Mesenchymal stem cell (in vitro differentiated cells and primary cell): ENCODE measurements at places on chromosomes 1 and 21.

GRCh38 chr1:22689505-22689904 is 21.1 kb upstream of the EPHB2 start:
- DNase-seq = peak; percentile 96

GRCh38 chr1:161787355-161787754 is 21.2 kb downstream of the ATF6 start:
- DNase-seq = no peak

GRCh38 chr1:118899340-118899739 is 88.8 kb downstream of the TBX15 start:
- no peak for DNase-seq

DNA sequence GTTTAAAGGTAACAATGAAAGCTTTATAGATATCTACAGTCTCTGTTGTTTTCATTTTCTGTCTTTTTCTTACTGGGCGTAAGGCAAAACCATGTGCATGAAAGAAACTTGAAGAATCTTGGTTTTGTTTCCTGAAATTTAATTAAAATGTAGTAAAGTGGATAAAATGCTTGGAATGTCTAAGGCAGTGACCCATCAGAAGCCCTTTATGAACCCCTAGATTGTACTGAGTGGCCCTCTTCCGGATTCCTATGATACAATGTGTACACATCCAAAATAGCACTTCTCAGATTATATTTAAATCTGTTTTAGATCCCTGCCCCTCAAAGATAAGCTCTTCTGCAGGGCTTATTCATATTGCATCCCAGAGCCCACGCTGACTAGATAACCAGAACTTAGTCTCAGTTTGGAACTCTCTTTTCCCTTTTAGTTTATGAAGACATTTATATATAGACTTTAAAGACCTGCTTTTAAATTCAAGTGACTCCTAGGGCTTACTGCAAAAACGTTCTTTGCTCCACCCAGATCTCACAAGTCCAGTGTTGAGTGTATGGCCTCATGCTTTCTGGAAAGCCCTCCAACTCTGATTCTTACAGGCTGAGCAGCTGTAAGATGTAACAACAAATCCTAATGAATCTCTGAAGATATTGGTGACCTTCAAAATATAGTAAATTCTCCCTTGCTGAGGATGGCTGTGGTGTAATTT is 142.9 kb downstream of the LRRC7 start:
- no peak for DNase-seq

- no peak for DNase-seq
These were observed 619.0 kb upstream of the CHRM3 start for GRCh38 chr1:238767321-238767720.

DNA sequence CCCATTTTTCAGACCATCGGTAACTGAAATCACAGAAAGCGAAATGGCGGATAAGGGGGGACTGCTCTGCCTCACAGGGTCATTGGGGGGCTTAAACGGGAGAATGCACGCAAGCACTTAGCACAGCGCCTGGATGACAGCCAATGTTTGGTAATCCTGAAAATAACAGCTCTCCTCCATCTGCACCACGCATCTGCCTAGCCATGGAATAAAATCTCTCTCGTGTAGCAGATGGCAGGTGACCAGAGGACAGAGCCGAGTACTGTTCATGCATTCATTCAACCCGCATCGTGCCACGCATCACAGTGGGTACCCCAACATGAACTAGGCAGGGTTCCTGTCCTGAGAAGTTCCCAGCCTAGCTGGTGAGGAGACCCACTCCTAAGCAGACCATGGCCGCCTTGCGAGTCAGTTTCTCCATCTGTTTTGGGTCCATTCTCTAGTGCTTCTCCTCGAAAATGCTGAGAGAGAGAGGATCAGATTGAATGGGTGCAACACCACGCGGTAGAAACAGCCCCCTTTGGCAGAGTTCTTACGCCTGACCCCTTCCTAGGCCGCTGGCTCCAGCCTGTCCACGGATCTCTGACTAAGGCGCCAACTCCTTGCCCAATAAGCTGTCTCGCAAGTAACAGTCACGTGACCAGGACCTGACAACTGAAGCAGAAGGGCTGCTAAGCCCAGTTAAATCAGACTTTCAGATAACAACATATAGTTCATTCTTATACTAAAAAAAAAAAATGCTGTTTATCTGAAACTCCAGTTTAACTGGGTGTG is 7.3 kb downstream of the SLC1A7 start:
- DNase-seq = no peak

DNA sequence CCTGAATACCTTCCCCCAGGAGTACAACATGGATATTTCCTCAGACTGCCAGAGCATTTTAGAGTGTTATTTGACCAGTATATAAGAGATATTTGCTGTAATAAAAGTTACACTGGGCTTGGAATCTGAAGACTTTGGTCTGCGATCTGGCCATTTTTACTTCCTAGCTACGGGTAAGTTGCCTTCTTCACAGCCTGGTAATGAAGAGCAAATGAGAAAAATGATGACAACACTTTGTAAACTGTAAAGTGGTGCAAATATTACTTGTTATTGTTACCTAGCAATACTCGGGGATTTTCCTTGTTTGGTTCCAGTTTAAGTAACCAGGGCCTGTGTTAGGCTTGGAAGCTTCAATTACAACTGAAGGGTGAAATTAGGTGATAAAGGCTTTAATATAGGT is 180.8 kb upstream of the LMO4 start:
- DNase-seq = no peak

- no peak for DNase-seq
These were observed 34.4 kb downstream of the HHAT start for GRCh38 chr1:210363119-210363518.

- DNase-seq = no peak
These were observed 14.0 kb downstream of the A3GALT2 start for GRCh38 chr1:33306653-33307493.

DNA sequence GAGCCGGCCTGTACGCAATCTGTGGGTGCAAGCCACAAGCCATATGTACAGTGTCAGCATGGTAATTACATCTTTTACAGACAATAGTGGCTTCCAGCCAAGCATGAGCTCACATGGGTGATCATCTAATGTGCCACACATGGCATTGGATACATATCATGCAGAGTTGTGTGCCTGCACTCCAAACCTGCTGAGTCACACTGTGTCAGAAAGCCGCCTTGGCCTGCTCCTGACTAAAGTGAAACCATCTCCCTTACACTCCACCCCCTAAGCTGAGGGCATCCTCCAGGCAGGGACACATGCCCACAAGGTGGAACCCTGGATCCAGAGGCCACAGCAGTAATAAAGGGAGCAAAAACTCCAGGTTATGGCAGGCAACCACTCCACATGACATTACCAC is 72.5 kb downstream of the KCNT2 start:
- peak; percentile 36 for DNase-seq

DNA sequence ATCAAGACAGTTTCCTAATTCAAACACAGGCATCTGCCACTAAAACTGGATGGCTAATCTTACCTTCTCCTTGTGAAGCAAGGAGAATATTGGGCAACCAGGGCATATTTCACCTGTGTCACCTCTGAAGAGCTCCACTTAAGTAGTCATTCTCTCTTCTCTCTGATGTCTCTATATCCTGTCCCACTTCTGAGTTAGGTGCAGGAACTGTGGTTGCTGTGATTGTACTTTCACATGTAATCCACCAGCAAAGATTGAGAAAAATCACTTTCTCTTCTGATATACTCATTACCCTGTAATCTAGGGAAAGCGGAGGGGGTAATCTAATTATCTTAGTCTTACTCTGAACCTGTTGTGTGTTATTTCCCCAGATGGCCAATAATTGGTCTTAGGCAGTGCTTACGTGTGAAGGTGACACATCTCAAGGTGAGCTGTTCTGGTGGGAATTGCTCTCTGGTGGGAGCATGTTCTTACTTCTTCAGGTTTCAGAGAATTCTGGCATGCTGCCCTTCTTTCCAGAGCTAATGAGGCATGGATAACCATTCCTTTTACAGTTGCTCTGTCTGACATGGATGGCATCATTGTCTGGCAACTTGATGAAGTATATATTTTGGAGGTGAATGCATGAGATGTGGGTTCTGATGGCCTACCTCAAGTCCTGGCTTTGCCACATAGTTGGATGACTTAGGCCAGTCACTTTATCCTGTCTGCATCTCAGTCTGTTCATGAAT is 12.0 kb downstream of the XCL2 start:
- DNase-seq = no peak
